ENCODE measurements at places on chromosomes 11 and 22.

DNA sequence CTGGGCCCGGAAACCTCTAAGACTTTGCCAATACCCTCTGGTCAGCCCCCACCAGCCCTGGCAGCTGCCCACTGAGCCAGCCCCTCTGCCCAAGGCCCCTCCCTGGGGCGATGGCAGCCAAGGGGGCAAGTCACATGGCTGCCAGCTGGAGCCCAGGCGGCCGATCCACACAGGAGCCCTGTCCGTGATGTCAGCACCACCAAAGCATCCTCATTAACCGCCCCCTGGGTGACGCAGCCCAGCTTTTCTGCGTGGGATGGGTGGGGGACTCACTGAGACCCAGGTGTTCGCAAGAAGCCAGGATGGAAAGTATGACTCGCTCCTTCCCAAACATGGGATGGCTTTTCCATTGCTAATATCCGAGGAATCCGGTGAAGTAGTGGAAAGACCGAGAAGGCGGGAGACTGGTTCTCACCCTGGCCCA lies 46.6 kb upstream of the WNT7B start:
- peaks cover 17% of the 10 kb centered on the region for H3K27me3 ChIP-seq
- no peak for DNase-seq
- no peak overlapping the region for H3K27ac ChIP-seq
- no peaks in the 10 kb centered on the region for H3K36me3 ChIP-seq

GRCh38 chr11:118552341-118552740 lies 13.4 kb downstream of the IFT46 start:
- H3K4me1 ChIP-seq = no peaks in the 10 kb centered on the region
- no peak for DNase-seq
- H3K36me3 ChIP-seq = no peaks in the 10 kb centered on the region
- H3K27me3 ChIP-seq = no peaks in the 10 kb centered on the region
- H3K27ac ChIP-seq = no peak overlapping the region
- H3K4me3 ChIP-seq = no peak overlapping the region

- H3K4me1 ChIP-seq = peaks cover 15% of the 10 kb centered on the region
- no peak overlapping the region for H3K27ac ChIP-seq
- DNase-seq = no peak
- no peaks in the 10 kb centered on the region for H3K36me3 ChIP-seq
Observed at GRCh38 chr11:299951-300735, 817 bp upstream of the IFITM5 start.

GRCh38 chr11:17381156-17381555 lies 7.3 kb downstream of the KCNJ11 start:
- no peak for DNase-seq
- H3K27ac ChIP-seq = no peak overlapping the region
- no peak overlapping the region for H3K4me3 ChIP-seq
- no peaks in the 10 kb centered on the region for H3K27me3 ChIP-seq

- H3K36me3 ChIP-seq = no peaks in the 10 kb centered on the region
- H3K4me3 ChIP-seq = no peak overlapping the region
- no peaks in the 10 kb centered on the region for H3K4me1 ChIP-seq
Observed at GRCh38 chr11:17766073-17766359, 31.4 kb downstream of the KCNC1 start.

All from SJSA1 (cell line).